Naive thymus-derived CD8-positive, alpha-beta T cell (primary cell): ENCODE measurements at places on chromosomes 2 and 18.

- no peaks in the 10 kb centered on the region for H3K36me3 ChIP-seq
- H3K27ac ChIP-seq = no peak overlapping the region
- no peaks in the 10 kb centered on the region for H3K27me3 ChIP-seq
- H3K4me1 ChIP-seq = peaks cover 7% of the 10 kb centered on the region
Measured at GRCh38 chr2:12619975-12620374, 96.8 kb upstream of the TRIB2 start.

GRCh38 chr2:129078548-129078947 is 759.9 kb upstream of the HS6ST1 start:
- no peaks in the 10 kb centered on the region for H3K4me1 ChIP-seq
- no peak overlapping the region for H3K4me3 ChIP-seq
- no peaks in the 10 kb centered on the region for H3K36me3 ChIP-seq
- no peak for DNase-seq
- H3K27ac ChIP-seq = no peak overlapping the region

DNA sequence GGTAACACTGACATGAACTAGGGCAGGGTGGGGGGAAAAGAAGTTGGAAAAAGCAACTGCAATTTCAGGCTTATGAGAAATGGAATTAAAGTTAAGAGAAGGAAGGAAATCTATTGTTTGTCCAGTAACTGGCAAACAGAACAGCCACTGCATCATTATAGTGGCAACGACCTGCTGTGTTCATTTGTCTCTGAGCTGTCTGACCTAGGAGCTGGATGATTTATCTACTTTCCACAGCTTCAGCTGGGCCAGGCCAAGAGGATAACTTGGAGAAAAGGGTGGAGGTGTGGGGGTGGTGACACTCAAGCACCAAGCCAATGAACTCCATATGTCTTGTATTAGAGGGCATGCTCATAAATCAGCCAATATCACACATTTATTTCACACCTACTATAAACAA is 291.5 kb upstream of the KLHL29 start:
- no peaks in the 10 kb centered on the region for H3K27me3 ChIP-seq
- H3K27ac ChIP-seq = no peak overlapping the region
- no peaks in the 10 kb centered on the region for H3K36me3 ChIP-seq
- DNase-seq = no peak

- DNase-seq = peak; percentile 99
- peaks cover 37% of the 10 kb centered on the region for H3K4me1 ChIP-seq
- H3K27me3 ChIP-seq = no peaks in the 10 kb centered on the region
Measured at GRCh38 chr18:63422087-63422863, at the start of gene VPS4B. Gene VPS4B, minus strand, starts transcription at chr18:63422476. Its CDS starts 217 bp downstream, at chr18:63422259.

DNA sequence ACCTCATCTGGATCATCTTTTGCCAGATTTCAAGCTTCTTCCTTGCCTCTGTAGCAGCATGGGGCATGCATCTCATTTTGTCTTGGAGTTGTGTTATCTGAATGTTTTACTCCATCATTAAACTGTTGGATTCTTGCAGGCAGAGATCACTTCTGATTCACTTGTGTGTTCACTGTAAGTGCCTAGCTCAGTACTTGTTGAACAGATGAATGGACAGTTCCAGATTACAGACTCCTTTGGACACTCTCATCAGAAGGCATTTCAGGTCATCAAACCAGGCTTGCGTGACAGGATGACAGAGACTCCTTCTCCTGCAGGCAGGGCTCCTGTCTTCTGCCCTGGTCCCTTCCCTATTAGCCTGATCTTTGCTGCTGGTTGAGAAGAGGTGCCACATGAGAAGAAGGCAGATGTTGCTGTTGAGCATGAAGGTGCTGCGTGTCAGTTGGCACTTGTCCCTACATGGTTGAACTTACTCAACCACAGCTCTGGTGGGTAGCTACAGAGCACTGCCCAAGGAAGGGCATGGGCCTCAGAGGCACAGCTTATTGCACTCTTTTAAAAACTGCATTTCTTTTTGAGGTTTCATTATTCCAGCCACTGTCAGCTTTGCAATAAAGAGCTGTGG is 58.9 kb downstream of the INPP4A start:
- peaks cover 93% of the 10 kb centered on the region for H3K4me1 ChIP-seq
- H3K27me3 ChIP-seq = no peaks in the 10 kb centered on the region
- peak overlapping the region; percentile 73 for H3K27ac ChIP-seq
- peak overlapping the region; percentile 64 for H3K4me3 ChIP-seq
- H3K36me3 ChIP-seq = peaks cover 27% of the 10 kb centered on the region

GRCh38 chr2:32289165-32289999 is 11.7 kb downstream of the YIPF4 start:
- no peaks in the 10 kb centered on the region for H3K36me3 ChIP-seq
- H3K4me3 ChIP-seq = no peak overlapping the region
- no peak for DNase-seq
- peaks cover 47% of the 10 kb centered on the region for H3K4me1 ChIP-seq
- peak overlapping the region; percentile 12 for H3K27ac ChIP-seq

DNA sequence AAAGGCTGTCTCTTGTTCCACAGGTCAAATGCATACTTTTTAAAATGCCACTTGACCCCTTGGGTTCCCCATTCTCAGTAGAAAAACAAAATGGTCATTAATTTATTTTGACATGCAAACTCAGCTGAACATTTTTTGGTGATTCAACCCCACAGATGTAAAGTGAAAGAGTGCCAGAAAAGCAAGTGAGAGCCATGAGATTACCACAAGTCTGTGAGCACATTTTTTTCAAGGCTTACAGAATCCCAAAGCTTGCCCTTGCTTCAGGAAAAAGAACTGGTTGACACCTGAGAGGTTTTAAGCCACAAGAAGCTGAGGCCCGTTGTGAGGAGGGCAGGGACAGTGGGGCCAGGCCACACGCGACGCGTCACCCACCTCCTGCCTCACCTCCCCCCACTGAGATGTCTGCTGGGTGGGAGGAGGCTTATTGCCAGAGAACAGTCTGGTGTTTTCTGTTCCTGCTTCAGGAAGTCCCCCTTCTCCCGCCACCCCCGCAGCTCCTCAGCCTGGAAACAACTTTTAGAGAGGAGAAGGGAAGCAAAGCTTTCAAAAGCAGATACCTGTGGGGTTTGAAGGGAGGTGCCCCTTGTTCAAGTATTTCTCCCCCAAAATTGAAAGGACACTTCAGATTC is 70.4 kb upstream of the CYP1B1 start:
- no peaks in the 10 kb centered on the region for H3K36me3 ChIP-seq
- H3K4me1 ChIP-seq = peaks cover 2% of the 10 kb centered on the region
- no peak overlapping the region for H3K4me3 ChIP-seq
- no peak for DNase-seq

DNA sequence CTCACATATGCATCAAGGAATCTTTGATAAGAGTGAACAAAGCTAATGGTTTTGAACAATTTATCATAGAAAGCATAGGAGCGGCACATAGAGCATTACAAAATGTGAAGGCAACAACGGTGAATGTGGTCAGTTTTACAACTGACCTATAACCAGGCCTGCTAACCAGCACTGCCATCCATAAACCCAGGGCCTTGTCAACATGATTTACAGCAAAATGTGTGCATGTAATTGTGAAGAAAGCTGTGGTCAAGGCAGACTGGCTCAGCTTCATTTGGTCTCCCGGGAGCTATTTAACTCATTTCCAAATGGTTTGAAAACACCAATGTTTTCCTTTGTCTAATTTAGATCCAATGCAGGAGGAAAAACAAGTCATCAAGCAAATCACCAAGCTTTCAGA is 119.8 kb downstream of the DHRS9 start:
- DNase-seq = no peak
- no peaks in the 10 kb centered on the region for H3K4me1 ChIP-seq
- no peaks in the 10 kb centered on the region for H3K36me3 ChIP-seq
- peaks cover 9% of the 10 kb centered on the region for H3K27me3 ChIP-seq
- H3K27ac ChIP-seq = no peak overlapping the region

DNA sequence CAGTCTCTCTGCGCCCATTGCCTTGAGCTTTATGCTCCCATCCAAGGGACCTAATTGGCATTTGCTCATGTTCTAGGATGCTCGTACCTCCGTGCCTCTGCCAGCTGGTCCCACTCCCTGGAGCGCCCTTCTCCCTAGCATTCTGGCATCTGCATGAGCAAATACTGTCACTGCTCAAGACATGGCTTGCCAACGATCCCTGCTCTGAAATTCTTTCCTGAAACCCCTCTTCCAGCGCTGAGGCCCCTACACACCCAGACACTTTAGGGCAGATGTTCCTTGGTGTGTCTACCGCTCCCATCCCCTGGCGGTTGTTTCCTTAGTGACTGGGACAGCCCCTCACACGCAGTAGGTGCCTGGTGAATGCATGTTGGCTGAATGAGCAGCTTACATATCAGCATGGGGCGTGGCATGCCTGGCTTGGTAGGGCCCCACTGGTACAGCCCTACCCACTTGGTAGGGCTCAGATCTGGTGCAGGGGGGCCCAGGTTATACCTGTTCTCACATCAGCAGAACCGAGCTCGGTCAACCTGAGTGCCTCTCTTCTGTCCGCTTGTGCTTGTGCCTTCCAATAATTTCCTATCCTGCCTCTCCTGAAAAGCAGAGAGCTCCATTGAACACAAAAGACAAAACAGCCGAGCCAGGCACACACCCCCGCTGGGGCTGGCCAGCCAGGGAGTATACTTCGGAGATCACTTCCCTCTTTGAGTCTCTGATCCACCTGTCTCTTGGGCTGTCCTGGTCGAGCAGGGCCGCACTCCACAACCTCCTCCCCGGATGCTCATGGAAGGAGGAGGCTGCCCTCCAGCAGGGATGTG is 59.2 kb downstream of the INHBB start:
- no peak for DNase-seq

DNA sequence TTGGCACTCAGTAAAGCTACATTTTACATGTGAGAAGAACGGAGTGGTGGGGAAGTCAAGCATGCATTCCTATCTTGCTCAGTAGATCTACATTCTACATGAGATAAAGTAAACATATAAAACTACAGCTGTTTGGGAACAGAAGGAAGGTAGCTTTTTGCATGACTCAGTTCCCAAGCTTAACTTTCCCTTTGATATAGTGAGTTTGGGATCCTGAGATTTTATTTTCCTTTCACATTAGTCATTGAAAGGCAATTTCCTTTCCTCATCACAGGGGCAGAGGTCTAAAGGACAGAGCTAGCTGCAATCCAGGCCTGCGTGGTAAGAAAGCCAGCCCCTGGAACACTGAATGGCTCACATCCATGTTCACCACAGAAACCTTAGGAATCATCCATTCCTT is 257.2 kb downstream of the SRBD1 start:
- peaks cover 2% of the 10 kb centered on the region for H3K27me3 ChIP-seq
- no peak for DNase-seq
- no peaks in the 10 kb centered on the region for H3K36me3 ChIP-seq
- H3K4me3 ChIP-seq = no peak overlapping the region

DNA sequence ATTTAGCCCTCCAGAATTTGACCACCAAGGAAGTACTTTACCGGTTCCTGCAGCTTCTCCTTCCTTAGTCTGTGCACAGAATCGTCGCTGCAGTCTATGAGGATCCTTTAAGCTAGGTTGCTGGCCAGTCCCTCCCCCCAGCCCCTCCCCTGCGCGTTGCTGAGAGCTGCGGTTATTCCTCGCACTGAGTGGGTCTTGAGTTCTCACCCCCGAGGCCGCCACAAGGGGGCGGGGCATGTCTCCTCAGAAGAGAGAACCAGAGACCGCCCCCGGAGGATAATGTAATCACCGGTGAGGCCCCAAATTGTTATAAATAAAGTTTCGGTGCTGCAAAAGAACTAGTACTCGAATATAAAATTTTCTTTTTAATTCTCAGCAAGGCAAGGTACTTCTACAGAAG is 1184.9 kb upstream of the CDH2 start:
- no peak overlapping the region for H3K27ac ChIP-seq
- no peaks in the 10 kb centered on the region for H3K4me1 ChIP-seq
- H3K27me3 ChIP-seq = no peaks in the 10 kb centered on the region
- no peak for DNase-seq
- H3K4me3 ChIP-seq = no peak overlapping the region
- H3K36me3 ChIP-seq = no peaks in the 10 kb centered on the region

DNA sequence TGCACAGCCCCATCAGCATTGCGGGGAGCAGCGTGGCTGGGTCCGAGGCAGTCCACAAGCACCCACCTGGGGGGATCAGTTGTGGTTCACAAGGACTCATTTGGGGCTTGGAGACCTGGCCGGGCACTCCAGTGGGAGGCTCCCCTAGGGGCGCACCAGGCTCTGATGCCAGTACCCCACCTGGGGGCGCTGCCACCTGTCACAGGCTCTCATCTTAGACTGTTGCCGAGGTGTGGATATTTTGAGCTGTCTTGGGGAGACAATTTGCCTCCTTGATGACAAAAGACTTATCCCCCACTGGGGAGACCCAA is 3.0 kb downstream of the ADRA2B start:
- H3K27me3 ChIP-seq = no peaks in the 10 kb centered on the region
- H3K36me3 ChIP-seq = no peaks in the 10 kb centered on the region
- DNase-seq = peak; percentile 5
- peaks cover 10% of the 10 kb centered on the region for H3K4me1 ChIP-seq

DNA sequence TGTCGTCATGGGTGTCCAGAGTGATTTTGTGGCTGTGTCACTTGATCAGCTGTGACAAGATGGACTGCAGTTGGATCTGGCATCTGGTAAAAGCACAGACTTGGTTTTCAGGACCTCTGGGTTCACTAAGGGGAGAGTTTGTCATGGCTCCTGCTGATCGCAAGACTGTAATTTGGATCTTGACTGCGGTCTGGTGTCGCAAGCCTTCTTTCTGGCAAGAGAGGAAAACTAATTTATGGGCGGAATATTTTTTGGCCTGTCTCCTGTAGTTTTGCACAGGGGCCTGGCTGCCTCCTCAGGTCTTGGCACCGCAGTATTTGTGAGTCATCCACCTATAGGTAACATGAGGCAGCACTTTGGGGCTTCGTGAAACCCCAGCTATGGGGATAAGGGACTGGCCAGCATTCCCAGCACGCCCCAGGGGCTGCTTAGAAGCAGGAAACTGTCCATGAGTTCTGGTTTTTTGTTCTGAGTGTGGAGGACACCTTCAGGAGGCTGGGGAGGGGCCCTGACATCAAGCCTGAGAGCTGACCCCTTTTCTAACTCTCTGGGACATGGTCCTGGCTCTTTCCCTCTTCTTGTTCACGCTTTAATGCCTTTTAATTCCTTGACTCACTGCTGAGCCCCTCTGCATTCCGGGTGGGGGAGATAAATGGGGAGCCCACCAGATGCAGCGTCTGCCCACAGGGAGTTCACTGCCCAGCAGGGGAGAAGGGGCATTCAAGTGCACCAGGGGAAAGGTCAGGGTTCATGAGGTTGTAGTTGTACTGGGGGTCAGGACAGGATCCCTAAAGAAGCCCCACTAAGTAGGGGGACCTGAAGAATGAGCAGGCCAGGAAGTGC is 12.2 kb downstream of the SH3BP4 start:
- H3K4me1 ChIP-seq = peaks cover 4% of the 10 kb centered on the region
- H3K36me3 ChIP-seq = no peaks in the 10 kb centered on the region
- no peak overlapping the region for H3K27ac ChIP-seq
- no peak overlapping the region for H3K4me3 ChIP-seq
- peaks cover 9% of the 10 kb centered on the region for H3K27me3 ChIP-seq
- DNase-seq = no peak

DNA sequence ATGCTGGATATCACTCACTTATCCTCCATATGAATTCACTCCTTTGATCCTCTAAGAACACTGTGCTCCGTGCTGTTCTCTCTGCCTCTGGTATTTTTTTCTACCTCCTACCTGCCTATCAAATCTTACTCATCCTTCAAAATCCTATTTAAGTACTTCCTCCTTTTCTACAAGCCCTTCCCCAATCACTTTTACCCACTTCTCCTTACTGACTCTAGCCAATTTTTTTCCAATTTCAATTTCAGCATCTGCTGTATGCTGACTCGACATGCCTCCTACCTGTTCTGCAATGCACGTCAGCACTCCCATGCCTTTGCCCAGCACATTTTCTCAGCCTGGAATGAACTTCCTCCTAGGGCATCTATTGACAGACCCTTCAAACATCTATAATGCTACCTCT is 37.3 kb upstream of the LNPK start:
- peaks cover 26% of the 10 kb centered on the region for H3K27me3 ChIP-seq
- H3K4me1 ChIP-seq = no peaks in the 10 kb centered on the region
- no peak overlapping the region for H3K4me3 ChIP-seq
- no peak overlapping the region for H3K27ac ChIP-seq
